ENCODE measurements at places on chromosomes 3 and 15.

GRCh38 chr3:50417637-50418033 lies 58.3 kb upstream of the TMEM115 start:
- no peak for DNase-seq

DNA sequence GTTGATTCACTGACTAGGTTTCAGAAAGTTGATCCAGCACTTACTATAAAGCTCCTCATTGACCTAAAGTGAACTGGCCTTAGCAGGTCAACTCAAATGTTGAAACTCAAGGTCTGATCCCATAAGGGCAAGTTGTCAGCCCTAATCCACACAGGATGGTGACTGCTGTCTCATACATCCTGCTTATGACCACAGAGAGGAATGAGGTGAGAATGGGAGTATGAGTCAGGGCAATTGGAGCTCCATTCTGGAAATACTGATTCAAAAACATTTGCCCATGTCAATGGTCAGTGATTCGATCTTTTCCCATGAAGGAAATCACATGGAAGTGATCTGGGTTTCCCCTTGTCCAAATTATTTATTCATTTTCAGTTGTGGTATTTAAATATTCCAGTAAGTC lies 78.7 kb downstream of the ZNF385D start:
- DNase-seq, result no peak

GRCh38 chr3:119416873-119417272 lies 46.5 kb downstream of the TMEM39A start:
- no peak for DNase-seq

DNA sequence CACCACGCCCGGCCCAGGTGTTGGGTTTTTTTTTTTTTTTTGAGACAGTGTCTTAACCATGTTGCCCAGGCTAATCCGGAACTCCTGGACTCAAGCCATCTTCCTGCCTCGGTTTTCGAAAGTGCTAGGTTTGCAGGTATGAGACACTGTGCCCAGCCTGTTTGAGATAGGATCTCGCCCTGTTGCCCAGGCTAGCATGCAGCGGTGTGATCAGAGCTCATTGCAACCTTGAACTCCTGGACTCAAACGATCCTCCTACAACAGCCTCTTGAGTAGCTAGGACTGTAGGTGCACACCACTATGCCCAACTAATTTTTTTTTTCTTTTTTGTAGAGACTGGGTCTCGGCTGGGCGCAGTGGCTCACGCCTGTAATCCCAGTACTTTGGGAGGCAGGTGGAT lies 20.3 kb upstream of the ITPKA start:
- DNase-seq, result no peak

DNA sequence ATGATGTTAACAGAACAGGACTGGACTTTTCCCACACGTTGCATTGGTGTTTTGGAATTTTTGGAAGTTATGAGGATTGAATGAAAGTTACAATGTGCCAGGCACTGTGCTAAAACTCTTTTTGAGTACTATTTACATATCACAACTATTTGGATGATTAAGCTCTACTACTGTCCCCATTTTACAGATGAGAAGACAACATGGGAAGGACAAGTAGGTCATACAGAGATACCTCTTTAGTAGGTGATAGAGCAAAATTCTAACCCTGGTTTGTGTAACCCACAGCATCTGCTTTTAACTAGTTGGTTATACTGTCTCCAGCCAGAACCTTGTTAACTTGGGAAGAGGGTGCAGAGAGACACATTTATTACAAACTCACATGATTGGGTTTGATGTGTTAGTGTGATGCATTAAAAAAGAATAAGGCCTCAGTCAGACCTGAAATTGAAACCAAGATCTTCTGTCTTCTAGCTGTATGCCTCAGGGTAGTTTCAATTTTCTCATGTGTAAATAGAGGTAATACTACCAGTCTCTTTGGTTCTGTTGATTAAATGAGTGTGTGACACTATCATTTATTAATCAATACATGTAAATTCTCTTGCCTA lies 1.4 kb downstream of the NDUFB4 start:
- no peak for DNase-seq

Measured in NCI-H2029 (cell line).